AML-193 (cell line): ENCODE measurements at places on chromosomes 7 and 10.

GRCh38 chr7:33807779-33808482 is 97.4 kb upstream of the BMPER start:
- no peak for DNase-seq

DNA sequence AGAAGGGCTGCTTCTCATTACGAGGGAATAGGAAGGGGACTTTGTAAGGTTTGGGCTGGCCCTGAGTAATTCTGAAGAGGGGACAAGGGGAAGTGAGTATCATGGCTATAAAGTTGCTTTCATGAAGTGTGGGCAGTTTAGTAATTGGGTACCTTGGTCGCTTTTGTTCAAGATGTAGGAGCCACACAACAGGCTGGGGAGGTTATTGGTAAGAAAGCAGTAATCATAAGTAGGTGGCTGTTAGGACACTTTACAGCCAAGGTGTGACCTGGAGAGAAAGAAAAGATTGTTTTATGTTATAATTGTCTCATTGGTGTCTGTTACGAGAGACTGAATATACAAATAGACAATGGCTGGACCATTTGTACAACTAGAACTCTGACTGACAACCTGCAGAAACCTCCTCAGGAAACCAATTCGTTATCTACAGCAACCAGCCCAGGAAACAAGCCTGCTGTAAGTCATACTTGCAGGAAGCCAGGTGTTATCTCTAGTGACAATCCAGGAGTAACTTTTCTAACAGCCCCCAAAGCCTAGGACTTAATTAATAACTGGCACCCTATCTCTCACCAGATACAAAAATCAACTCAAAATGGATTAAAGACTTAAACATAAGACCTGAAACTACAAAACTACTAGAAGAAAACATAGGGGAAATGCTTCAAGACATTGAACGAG is 5.0 kb upstream of the CCM2 start:
- no peak for DNase-seq

DNA sequence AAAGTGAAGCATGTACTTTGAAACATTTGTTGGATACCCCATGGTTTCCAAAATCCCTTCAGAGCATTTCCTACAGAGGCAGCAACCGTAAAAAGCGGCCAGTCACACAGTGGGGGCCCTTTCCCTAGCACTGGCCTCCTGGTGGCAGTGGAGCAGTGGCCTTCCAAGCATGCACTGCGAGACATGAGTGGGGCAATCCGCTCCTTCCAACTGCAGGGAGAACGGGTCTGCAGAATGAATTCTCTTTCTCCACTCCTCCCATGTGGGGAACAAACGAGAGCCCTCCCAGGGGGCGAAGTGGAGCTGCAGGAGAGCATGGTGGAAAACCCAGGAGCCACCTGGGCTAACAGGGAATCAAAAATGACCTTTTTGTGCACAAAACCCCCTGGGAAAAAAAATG is 542.9 kb upstream of the GALNT17 start:
- DNase-seq, result no peak

GRCh38 chr7:116588641-116589594 is 64.1 kb downstream of the CAV1 start:
- peak; percentile 46 for DNase-seq

- no peak for DNase-seq
Measured at GRCh38 chr7:7098280-7098818, 84.0 kb upstream of the C1GALT1 start.

- no peak for DNase-seq
Measured at GRCh38 chr10:89278034-89278535, 23.8 kb upstream of the IFIT2 start.

DNA sequence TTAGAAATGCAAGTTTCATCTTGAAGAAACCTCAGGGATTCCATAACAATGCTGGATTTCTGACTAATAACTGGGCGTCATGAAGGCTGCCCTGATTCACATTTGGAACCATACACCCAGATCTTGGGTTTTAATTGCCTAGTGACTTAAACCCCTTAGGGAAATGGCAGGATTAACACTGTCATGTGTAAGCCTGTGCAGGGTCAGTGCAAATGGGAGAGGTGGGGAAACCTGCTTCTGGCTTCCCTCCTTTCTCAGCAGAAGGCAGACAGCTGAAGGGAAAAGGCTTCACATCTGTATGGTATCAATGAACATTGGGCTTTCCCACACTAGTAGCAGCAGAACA is 364.2 kb downstream of the ANKRD30A start:
- no peak for DNase-seq

GRCh38 chr10:77304192-77304591 is 333.4 kb downstream of the KCNMA1 start:
- no peak for DNase-seq

DNA sequence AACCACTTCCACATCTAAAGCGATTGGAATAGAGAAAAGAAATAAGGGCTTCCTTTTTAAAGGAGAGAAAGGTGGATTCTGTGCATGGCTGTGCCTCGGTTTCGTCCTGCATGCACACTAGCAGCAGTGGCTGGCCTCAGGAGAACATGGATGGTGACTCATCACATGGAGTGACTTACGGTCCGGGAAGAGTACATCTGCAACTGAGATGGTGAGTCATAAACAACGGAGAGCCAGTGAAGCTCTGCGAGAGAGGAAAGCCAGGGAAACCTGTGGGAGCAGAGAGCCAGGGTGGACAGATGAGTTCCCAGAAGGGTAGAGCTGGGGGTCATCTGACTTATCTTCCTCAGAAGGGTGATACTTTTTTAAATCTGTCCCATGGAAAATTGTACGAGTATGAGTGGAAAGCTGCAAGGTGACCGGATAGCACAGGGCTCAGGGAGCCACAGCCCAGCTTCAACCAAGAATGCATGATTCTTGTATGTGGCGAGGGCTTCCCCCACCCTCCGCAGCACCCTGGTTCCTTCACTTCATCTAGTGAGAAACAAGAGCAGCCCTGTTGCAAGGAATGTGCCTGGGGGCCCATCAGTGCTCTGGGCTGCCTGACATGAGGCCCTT is 259.1 kb downstream of the KLF6 start:
- DNase-seq, result no peak

DNA sequence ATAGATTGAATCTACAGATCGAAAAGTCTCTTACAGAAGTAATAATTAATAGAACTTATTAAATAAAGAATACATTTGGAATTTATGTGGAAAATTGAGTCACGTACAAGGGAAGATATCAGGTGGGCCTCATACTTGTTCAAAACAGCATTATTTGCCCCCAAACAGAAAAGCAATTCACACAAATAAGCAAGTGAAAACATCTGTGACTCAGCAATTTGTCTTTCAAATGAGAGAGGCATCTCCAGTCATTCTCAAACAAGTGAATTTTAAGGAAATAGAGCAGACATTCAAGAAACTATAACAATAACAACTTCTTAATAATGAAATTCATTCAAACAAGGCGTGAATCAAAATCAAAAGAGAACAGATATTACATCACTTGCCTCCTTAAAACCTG is 50.1 kb downstream of the SEMA3A start:
- no peak for DNase-seq
